ENCODE measurements at places on chromosomes 3 and 15. TPM values are rescaled to one million over a fixed set of nuclear protein-coding genes. Genes with fewer than 3 reads are reported as not detected.

The TRIM59 gene
- total RNA-seq: 39.2 TPM

The NDUFB5 gene
- total RNA-seq: 82.5 TPM

The EFHB gene
- not detected for total RNA-seq

The NOX5 gene
- not detected for total RNA-seq

The SRGAP3 gene
- 1.2 TPM for total RNA-seq

The TMEM108 gene
- 0.89 TPM for total RNA-seq

The TMEM207 gene
- total RNA-seq: not detected

The SCAANT1 gene
- total RNA-seq: not detected

The C3orf18 gene
- total RNA-seq: 7.7 TPM

The ALPK3 gene
- total RNA-seq: 0.84 TPM

The PLSCR5 gene
- not detected for total RNA-seq

The STRIT1 gene
- total RNA-seq: not detected

The TGM4 gene
- 0.15 TPM for total RNA-seq
